ENCODE measurements at places on chromosomes 5 and 9.

DNA sequence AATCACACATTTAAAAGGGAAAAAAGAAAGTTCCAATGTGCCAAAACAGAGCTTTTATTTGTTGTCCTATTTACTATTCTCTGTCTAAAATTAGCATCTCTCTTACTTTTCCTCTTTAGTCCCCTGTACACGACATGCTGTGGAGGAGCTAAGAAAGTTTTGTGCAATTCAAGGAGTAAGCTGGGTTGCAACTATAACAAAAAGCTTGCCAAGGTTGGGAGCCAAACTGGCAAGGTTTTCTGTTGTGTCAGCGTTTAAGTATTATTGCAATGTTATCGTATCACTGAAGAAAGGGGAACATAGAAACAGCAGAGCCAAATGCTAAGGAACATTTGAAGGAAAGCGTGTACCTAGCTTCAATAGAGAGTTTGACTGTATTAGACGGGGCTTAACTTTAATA lies 680.8 kb downstream of the CETN3 start:
- no peak for DNase-seq

- no peak for DNase-seq
These were observed 17.8 kb downstream of the ZNF131 start for GRCh38 chr5:43138512-43138893.

DNA sequence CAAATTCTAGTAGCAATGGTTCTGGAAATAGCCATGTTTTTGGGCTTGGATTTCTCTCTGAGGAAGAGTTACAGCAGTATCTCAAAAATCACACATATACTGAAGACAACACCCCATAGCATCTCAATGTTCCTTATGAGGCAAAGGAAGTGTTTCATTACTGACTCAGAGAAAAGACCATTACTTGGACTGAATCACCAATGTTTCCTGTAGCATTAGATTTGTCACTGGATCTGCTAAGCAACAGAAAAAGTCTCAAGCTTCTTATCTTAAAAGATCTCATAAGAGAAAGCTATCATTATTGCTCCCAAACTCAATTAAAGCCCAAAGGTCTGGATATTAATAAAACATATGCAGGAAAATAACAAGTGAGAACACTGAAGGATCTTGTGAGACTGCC lies 272.4 kb downstream of the ADAMTS6 start:
- DNase-seq = no peak

DNA sequence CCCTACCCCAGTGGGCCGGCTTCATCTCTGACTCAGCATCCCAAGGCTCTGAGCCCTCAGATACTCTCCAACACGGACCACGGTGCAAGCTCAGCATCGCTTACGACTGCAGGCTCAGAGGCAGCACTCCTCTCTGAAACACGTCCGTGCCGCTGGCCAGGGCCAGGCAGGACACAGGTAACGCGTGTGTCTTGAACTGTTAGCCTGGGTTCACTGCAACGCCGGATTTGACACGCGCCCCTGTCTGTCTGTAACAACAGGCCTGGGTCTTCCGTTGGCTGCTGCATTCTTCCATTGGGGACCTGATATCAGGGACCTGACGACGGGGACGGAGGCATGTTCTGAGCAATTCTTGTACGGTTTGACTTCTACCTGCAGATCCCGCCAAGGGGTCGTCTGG lies 6.4 kb downstream of the SLC6A3 start:
- no peak for DNase-seq

DNA sequence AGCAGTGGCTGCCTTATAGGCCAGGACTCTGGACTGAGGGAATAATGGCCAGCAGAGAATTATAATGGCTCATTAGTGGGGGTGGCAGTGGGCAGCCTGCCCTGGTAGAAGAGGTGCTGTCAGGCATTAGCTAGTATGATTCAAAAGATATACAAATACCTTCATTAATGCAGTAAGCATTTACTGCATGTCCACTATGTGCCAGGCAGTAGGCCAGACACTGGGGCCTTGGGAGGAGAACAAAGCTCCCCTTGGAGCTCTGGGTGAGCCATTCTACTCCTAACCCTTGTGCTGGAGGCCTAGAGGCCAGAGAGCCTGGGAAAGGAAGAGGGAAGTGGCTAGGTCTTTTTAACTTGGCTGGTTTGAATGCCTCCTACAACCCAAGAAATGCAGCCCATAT lies 2.0 kb upstream of the GARNL3 start:
- no peak for DNase-seq

DNA sequence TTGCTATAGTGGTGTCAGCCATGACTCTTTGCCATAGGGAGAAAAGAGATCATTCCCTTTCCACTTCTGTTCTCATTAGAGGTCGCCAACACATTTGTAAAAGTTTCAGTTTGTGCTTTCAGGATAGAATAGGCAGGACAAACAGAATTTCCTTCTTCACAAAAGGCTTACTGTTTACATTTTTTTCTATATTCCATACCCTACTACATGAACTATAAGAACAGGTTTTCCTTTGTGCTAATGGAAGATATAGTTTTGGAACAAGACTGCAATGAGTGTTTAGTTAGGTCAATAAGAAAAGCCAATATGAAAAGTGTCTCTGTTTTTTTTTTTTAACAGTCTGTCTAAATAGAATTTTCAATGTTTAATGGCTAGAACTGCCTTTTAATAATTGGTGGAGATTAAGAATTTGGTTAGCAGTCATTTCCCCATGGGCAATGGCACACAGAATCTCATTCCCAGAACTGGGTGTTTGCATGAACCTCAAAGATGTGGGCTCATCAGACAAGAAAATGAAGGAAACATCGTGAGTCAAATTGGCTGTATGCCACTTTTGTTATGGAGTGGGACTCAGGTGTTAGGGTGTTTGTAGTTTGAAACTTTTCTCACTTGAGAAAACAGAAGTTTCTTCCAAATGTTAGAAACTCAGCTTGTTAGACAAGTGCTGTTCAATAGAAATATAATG lies 75.2 kb upstream of the PRLR start:
- DNase-seq = no peak

GRCh38 chr9:111412280-111412679 lies 71.9 kb downstream of the ECPAS start:
- no peak for DNase-seq

GRCh38 chr9:34664281-34665066 lies 2.0 kb upstream of the CCL27 start:
- peak; percentile 85 for DNase-seq

DNA sequence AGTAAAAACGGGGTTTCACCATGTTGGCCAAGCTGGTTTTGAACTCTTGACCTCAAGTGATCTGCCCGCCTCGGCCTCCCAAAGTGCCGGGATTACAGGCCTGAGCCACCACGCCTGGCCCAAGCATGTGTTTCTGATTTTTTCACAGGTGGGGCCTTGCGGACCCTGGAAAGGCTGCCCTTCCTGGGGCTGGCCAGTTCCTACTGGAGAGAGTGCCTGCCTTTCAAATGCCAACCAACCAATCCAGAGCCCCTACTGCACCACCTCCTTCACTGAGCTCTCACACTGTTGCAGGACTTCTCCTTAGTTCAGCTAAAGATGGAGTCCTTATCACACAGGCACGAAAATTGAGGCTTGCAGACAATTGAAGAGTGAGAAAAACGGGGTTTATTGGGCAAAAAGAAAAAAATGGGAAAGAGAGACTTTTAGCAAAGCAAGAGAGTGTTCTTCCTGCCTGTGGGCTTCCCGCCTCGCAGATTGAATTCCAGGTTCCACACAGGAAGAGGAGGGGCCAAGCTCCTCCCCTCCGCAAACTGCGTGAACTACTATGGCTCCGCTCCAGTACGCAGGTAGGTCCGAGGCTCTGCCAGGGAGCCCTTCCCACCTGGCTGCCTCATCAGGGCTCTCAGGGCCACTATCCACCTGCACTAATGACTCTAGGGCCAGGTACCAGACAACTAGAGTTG lies 8.3 kb upstream of the CMBL start:
- DNase-seq = no peak

DNA sequence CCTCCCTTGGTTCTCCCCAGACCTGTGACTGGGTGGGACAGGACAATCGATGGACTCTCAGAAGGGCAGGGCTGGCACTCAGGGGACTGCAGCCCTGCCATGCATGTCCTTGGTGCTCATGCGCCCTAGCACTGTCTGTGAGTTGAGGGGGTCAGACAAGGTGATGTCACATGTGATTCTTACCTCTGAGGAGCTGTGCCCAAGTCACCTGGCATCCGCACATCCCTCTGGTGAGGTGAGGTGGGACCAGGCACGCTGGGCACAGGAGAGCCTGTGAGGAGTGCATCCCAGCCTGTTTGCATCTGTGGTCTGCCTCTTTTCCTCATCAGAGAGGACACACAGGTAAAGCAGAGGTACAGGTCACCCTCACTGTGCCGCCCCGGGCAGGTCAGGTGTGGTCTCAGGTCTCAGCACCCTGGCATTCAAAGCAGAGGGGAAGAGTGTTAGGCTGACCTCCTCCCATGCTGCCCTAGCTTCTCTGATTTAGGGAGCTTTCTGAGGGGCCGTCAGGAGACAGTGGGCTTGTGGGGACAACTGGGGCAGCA lies 14.8 kb downstream of the TRIP13 start:
- peak; percentile 39 for DNase-seq

DNA sequence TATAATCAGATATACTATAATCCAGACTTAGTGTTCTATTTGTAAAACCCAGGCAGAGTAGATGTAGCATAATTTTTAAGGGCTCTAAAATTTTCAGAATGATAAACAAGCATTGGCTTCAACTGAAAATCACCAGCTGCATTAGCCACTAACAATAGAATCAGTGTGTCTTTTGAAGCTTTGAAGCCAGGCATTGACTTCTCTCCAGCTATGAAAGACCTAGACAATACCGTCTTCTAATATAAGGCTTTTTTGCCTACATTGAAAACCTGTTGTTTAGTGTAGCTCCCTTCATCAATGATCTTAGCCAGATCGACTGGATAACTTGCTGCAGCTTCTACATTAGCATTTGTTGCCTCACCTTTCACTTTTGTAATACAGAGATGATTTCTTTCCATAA lies 1877.3 kb upstream of the ACO1 start:
- no peak for DNase-seq

- DNase-seq = no peak
These were observed 1.3 kb downstream of the ATP6V1G1 start for GRCh38 chr9:114588651-114589526.

DNA sequence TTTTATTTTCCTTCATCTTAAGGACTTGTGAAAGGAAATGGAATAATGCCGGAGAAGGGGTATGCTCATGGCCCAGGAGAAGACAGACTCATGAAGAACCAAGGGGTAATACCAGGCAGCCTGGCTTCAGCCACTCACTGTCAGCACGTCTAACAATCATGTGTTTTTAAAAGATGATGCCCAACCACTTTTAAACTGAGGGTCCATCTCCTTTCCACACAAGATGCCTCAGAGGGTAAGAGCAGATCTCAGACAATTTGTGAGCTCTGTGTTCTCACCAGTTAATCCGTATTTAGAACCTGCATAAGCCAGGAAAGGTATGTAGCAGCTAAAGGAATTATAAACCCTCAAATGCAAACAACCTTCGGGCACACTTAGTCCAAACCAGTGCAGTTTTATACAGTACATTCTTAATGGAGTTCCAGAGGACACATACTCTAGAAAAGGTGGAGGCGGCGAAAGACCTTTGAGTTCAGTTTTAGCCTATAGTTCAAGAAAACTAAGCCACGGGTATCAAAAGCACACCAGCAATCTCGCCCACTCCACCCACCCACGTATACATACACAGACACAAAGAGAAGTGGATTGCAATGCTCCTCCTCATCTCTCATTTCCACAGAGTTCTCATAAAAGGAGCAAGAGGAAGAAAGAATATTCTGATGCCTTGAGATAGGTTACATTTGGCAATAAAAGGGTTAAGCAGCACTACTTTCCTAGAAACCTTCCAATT lies 2.6 kb downstream of the DIAPH1 start:
- DNase-seq = no peak

- DNase-seq = no peak
These were observed 344.3 kb downstream of the RAB3C start for GRCh38 chr5:58927181-58927580.

GRCh38 chr9:122155796-122156195 lies 3.8 kb downstream of the NDUFA8 start:
- no peak for DNase-seq

DNA sequence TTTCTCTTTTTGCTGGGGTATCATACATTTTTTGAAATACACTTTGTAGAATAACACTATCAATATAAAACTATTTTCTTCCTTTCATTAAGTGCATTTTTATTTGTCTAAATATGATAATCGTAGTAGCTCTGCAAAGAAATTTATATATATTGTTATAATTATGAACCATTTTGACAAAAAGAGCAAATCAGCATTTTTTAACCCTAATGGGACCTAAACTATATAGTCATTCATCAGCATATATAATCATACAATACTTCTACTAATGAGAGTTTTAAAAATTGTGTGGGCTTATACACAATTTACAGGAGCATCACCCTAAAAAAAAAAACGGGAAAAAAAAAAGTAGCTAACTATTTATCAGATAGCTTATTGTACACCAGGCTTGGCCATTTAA lies 329.7 kb upstream of the TYRP1 start:
- DNase-seq = no peak

- DNase-seq = no peak
These were observed 517.3 kb upstream of the TLE4 start for GRCh38 chr9:79054500-79054899.

DNA sequence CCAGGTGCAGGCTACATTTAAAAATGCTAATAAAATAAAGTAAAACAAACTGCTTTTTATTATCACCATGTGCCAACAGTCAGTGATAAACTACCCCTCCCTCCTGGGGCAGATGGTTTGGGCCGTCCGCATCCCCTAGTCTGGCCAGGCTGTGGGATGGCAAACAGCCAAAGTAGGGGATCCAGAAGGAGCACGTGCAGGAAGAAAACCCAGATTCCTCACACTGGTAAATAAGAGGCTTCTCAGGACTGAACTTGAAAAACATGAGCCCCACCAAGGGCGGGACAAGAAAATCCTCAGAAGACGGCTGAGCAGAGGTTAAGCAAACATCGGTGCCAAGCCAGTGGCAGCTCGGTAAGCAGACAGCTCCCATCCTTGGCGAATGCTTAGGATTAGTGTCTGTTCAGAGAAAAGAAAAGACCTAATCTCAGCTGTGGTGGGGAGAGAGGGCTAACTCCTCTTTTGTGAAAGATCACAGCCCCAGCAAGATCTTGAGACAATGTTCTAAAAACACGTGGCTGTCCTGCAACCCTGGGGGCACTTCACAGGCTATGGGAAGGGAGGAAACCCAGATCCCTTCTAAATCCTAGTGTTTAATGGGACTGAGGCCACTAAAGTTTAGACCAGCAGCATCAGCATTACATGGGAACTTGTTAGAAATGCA lies 46.5 kb upstream of the GDNF start:
- DNase-seq = no peak
